ENCODE measurements at places on chromosomes 3 and 15.

GRCh38 chr3:89957451-89957850 is 850.0 kb downstream of the EPHA3 start:
- DNase-seq: no peak

- no peak for DNase-seq
These were observed 1.4 kb downstream of the ARID3B start for GRCh38 chr15:74542166-74543042.

DNA sequence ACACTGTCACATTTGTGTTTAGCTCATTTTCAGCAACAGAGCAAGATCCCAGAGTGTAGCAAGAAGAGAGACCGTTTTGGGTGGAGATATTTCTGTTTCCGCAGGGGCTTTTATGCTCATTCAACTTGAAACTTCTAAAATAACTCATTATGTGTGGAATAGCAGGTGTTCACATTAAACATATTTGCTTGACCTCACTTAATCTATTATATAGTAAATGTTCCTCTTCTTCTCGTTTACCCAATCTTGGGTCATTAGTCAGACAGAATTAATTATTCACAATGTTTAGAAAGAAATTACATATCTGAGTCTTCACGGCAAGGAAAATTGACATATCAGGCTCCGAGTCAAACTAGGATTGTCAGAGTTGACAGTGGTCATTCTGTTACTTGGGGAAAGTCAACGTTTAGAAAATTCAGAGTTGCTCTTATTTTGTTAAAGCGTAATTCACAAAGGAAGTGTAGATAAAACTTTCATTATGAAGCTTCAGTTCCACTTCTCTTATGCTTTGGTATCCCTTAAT is 222.9 kb downstream of the TPRG1 start:
- DNase-seq: no peak

DNA sequence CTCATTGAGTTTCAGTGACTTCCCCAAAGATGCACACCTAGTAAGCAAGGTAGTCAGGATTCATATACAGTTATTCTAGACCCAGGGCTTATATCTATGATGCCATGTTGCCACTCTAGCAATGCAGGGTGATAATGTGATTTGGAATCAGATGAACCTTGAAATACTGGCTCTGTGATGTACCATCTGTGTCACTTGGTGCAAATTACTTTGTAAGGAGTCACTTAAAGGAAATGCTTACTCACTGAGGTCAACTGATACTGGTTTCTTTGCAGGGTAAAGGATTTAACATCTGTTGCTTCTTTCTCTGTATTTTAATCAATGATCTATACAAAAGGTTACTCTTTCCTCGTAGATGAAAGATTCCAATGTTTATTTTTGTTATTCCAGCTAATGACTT is 10.8 kb downstream of the ASB14 start:
- DNase-seq: peak; percentile 2

- no peak for DNase-seq
These were observed 44.7 kb upstream of the TSC22D2 start for GRCh38 chr3:150363420-150363819.

DNA sequence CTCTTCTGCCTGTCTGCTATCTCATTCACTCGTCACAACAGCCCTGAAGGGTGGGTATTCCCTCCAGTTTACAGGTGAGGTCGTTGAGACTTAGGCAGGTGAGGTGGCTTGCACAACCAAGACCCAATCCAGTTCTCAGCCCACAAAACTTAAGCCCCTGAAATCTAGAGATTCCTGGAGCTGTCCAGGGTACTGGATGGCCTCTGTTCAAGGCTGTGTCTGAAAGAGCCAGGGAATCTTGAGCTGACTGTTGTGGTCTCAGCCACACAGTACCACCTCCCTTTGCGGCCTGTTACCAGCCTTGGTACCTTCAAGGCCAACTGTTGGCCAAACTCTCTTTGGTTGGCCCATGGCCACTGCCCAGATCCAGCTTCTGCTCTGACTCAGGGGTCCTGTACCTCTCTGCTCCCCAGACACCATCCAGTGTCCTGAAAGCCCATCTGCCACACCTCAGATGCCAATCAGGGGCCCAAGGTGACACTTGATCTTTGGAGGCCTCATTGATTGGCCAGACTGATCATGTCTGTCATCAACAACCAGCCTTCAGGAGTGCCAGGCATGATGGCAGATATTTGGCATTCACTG is 10.9 kb upstream of the FAM107A start:
- DNase-seq: no peak

GRCh38 chr3:186320862-186321568 is 41.0 kb downstream of the DGKG start:
- no peak for DNase-seq

DNA sequence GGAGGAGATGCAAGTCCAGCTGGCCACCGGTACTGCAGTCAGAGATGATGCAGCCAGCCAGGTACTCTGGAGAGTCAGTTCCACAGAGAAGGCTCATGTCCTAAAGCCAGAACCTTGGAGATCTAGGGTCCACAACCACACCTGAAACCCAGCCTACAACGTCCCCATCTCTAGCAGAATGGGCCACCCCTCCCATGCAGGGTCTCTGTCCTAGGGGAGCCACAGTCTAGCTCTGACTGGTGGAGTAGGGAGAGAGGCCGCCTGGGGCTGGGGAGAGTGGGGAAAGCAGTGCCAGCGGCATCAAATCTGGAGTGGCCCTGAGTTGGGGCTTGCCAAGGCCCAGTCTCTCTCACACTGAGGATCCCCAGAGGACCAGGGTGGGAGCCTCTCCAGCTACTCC is 43.5 kb downstream of the PTH1R start:
- DNase-seq: no peak

DNA sequence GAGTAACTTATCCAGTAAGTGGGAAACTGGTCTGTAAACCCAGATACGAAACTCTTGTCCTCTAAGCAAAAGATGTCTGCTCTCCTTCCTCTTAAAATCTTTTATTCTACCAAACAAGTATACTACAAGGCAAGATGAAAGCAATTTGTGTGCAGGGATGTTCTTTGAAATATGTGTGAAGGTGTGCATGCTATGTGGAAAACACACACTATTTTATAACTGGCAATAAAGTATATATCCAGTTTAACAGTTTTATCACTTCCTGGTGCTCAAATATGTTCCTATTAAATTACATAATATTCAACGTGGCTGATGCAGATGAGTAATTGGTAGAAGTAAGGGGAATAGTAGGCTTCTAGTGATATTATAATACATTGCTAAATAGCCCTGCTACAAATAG is 566.5 kb downstream of the ROBO2 start:
- DNase-seq: no peak
